ENCODE measurements at places on chromosomes 7 and 10. TPM values are rescaled to one million over a fixed set of nuclear protein-coding genes. Genes with fewer than 3 reads are reported as not detected.
A peak's percentile ranks its signal among the peaks of the same experiment; 100 is the strongest.

- no peak for DNase-seq
Measured at GRCh38 chr7:95441042-95441823, 6.4 kb upstream of the PON2 start.

- DNase-seq, result no peak
Measured at GRCh38 chr7:145347271-145347670, 511.4 kb upstream of the TPK1 start.

GRCh38 chr10:60351191-60351853 is 38.4 kb downstream of the ANK3 start:
- no peak for DNase-seq

DNA sequence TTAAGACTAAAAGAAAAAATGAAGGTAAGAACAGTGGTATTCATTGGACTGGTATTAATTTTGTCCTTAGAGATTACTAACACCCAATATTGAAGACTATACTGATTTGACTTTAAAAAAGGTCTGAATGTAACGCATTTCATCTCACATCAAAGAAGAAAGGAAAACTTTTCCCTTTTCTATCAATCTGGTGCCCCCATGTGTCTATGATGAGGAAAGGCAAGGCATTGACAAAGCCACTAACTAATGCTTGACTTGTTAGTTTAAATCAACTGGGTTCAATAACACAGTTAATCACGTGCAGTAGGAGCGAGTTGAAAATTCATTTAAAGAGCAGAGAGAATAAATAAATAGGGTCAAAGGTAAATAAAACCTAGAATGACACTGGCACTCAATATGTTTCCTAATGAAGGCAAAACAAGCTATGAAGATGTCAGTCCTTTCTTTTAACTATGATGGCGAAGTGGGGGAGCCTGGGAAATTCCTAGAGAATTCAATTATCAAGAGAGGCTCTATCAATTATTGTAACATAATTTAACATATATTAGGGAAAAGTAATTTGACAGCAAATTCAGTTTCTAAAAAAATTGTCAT is 180.9 kb downstream of the ANK3 start:
- DNase-seq, result no peak

Gene ENTPD1
- total RNA-seq, result 18.0 TPM

- no peak for DNase-seq
Measured at GRCh38 chr7:2706685-2707126, 18.7 kb downstream of the AMZ1 start.

GRCh38 chr10:79377557-79378382 is 30.5 kb downstream of the PPIF start:
- no peak for DNase-seq

DNA sequence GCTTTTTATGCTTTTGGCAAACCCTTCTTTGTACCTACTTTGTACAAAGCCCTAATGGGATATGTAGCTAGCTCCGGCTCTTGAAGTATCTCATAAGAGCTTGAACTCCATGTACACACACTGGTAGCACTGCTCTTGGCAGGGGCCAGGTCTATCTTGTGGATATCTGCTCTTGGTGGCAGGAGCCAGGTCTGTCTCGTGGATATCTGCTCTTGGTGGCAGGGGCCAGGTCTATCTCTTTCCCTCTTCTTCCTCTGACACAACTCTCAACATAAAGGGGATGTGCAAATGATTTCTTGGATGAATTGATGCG is 91.9 kb downstream of the WNT2 start:
- no peak for DNase-seq

DNA sequence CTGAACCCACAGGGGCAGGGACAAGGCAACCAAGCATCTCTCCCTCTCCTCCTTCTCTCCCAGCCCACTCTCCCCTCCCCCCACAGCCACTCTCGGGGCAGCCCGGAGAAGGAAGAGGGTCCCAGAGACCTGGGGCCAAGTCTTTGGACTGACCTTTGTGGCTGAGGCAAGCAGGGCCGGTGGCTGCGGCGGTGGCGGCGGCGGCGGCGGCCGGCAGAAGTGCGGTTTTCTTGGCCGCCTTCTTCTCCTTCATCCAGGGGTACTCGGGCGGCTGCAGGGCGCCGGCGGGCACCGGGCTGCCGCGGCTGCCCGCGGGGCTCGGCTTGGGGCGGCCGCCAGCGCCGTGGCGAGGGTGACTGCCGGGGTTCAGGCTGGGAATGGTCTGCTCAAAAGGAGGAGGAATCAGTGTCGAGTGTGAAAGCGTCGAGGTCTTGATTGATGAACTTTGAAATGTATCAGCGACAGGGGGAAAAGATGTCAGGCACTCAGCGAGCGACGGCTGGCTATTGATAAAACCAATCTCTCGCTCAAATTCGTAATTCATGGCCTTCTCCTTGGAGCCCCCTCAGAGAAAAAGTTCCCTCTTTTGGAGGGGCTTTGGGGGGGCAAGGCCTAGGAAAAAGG is 414 bp downstream of the HOXA2 start:
- peak; percentile 88 for DNase-seq

Gene EGFR
- 92.9 TPM for total RNA-seq

Gene EPO
- total RNA-seq, result not detected

DNA sequence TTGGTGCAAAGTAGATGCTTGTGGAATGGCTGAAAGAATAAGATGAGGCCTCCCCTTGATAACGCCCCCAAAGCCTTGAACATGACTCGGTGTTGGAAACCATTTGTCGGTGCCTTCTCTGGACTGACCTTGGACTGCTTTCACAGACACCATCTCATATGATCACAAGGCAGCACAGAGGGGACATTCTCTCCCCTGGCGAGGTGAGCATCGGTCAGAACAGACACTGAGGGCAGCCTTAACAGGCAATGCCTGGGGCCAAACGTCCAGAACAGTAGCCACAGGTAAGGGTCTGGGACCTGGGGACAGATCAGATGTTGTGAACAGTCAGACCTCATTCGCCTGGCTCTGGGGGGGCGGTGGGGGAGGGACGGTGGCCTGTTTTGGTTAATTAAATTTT is 2.8 kb upstream of the TRRAP start:
- no peak for DNase-seq

Gene C10orf53
- total RNA-seq, result not detected

DNA sequence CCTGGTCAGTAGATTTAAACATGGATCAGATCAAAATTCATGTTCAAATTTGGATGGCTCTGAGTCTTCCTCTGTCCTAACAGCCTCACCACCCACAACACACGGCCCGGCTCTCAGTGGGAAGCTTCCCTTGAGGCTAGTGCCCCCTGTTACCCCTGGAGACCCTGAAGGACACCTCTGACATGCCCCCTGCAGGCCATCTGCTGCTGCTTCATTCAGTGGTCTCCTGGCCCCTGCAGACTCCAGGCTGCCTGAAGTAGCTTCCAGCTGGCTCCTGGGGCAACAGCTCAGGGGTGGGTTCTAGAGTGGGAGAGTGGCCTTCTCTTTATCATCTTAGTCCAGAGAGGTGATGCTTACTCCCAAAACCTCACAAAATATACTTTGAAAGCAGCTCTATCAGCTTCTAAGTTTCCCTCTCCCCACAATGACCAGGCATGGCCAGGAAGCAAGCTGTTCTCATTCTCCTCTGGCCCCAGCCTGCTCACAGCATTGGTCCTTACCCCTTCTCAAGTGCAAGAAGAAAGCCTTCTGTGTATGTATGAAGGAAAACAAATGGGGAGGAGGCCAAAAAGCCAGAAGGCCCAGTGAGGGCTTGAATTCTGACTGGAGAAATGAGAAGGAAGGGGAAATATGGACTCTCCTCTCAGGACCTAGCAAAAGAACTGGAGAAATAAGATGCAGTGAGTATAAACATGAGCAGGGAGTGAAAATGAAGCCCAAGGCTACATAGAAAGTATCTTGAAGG is 189.6 kb upstream of the INHBA start:
- DNase-seq, result no peak
